Activated naive CD4-positive, alpha-beta T cell (primary cell): ENCODE measurements at places on chromosomes 7 and 10.

GRCh38 chr10:102837230-102837721 is at the start of gene CYP17A1:
TSS of gene CYP17A1 (minus strand) at chr10:102837413. CDS start at chr10:102837361, 52 bp downstream.
- DNase-seq = no peak

DNA sequence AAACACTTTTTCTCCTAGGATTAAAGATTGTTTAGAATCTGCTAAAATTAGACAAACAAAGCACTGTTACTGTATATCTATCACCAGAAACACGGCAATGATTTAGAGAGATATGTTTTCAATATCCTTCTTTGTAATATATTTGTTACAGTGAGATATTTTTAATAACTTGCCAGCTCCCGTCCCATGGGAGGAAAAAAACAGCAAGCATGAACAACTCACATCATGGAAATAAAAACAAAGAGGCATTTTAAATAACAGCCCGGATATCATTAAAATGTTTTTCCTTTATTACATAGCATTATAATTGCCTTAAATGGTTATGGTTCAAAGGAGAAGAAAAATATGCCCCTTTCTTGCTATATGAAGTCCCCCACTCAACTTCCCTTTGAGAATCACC is 272.1 kb downstream of the BMPER start:
- DNase-seq = no peak

GRCh38 chr7:42392826-42393225 is 155.8 kb upstream of the GLI3 start:
- no peak for DNase-seq

GRCh38 chr7:27703181-27703580 is 36.8 kb upstream of the TAX1BP1 start:
- no peak for DNase-seq

DNA sequence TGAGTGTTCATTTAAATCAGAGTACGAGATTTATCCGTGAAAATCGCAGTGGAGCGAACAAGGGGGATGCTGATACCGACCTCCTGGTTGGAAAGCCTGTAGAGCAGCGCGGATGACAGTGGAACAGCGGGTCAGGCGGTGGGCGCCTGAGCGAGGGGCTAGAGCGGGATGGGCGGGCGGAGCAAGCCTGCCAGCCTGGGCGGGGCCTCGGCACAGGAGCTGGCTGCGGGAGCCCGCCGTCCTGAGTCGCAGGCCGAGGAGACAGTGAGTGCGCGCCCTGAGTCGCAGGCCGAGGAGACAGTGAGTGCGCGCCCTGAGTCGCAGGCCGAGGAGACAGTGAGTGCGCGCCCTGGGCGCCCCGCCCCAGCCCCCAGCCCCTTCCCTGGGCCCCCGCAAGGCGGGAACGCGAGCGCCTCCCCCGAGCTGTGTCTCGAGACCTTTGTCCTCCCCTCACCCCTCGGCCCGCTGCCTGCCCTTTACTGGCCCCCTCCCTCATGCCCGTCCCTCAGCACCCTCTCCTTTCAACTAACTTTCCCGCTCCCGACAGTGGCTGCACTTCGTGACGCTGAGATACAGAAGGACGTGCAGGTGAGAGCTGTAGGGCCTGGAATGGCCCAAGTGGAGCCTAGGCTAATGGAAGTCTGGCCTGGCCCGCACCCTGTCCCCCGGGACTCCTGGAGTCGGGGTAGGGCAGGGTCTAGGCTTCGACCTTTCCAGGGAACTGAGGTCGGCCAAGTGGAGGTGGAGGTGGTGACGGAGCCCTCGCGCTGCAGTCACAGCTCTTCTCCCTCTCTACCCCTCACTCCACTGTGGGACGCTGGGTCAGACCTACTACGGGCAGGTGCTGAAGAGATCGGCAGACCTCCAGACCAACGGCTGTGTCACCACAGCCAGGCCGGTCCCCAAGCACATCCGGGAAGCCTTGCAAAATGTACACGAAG is at the start of gene AS3MT:
Gene AS3MT (plus strand): TSS at position 213 of the 941 bp plus-strand sequence. CDS start 123 bp downstream, at position 336.
- no peak for DNase-seq

GRCh38 chr10:132527339-132528063 is 10.1 kb upstream of the INPP5A start:
- DNase-seq = no peak

GRCh38 chr10:97543025-97543546 is 29.5 kb upstream of the ANKRD2 start:
- DNase-seq = no peak

DNA sequence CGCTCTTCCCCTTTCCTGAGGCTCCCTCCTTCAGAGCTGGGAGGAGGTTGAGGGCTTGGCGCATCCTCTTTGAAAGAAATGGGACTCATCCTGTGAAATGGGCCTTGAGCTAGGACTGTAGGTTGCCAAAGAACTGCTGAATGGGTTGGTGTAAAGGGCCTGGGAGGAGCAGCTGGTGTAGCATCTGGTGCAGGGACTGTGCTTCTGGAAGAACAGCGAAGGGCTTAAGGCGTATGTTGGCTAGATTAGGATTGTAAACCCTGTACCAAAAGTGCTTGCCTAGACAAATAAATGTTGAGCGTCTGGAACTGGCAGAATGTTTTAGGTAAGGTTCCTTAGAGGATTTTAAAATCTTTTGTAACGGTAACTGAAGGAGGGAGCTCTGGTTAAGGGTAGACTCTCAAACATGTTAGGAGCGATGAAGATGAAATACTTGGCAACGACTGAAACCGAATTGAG is 563 bp downstream of the STAM start:
- DNase-seq = no peak

DNA sequence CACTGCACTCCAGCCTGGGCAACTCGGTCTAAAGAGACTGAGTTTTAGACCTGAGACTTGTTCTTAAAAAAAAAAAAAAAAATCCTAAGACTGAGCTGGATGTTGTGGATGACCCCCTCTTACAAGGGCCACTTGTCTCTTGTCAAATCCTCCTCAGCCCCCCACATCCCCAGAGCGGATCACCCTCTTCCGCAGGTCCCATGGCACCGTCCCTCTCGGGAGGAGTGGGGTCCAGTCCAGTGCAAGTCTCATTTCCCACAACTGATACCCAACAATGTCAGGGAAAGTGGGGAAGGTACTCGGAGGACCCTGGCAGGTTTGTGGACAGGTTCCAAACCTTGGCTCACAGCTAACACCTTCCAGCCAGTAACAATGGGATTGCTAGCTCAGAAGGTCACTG is 100.3 kb downstream of the ELFN1 start:
- DNase-seq = no peak

- no peak for DNase-seq
These were observed 148.3 kb upstream of the PHYHIPL start for GRCh38 chr10:59027975-59028655.

GRCh38 chr10:122246830-122247520 is 24.1 kb upstream of the BTBD16 start:
- no peak for DNase-seq

GRCh38 chr7:43071604-43072003 is 40.8 kb upstream of the HECW1 start:
- DNase-seq = no peak

GRCh38 chr7:151236406-151236805 is 4.1 kb downstream of the CHPF2 start:
- no peak for DNase-seq

DNA sequence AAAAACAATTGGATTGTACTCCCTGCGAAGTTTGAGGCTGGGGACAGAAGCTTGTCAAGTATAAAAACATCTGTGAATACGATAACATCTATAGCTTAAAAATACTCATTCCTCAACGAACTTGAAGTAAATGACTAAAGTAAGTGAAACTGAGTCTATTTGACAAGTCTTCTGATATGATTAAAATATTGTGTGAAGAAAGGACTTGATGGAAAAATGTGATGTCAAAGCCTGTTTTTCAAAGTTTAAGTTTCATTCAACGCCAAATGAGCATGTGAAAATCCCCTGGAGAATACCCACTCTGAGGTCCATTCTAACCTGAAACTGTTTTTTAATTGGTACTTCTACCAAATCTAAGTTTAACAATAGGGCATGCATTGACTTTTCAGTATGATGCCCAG is 122.3 kb upstream of the MDFIC start:
- no peak for DNase-seq

DNA sequence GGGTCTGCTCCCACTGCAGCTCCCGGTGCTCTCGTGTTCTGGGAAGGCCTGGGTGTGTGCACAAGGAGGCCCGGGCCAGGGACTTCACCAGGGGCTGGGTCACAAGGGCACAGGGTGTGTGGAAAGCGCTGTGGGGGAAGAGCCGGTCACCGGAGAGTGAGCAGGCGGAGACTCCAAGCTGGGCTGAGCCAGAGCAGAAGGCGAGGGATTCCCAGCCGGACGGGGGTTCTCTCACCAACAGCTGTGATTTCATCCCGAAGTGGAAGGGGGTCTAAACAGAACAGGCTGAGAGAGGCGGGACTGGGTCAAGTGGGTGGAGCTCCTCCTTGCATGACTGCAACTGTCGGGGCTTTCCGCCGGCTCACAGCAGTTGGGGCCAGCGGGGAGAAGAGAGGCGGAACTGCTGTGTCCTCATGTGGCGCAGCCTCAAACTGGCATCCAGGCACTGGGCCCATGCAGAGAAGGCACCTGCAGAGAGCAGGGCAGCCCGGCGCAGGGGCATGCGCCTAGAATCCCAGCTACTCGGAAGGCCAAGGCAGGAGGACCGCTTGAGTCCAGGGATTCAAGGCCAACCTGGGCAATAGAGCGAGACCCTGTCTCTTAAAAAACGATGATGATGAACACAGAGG is 7.6 kb upstream of the ORAI2 start:
- peak; percentile 50 for DNase-seq

DNA sequence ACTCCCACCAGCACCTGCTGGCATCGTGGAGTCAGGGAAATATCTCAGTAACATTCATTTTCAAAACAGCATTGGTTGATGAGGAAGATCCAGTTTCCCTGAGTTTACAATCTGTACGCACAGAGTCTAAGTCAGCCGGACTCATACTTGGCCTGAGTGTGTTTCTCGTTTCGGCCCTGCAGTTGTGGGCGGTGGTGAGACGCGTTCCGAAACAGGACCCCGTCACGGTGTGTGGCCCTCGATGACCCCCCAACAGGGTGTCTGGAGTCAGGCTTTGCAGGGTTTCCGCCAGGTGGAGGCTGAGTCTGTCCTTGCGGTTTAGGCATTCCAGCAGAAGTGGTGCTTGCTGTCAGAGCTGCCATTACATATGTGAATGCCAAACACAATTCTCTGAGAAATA is 317.5 kb downstream of the DNAJB6 start:
- DNase-seq = no peak

DNA sequence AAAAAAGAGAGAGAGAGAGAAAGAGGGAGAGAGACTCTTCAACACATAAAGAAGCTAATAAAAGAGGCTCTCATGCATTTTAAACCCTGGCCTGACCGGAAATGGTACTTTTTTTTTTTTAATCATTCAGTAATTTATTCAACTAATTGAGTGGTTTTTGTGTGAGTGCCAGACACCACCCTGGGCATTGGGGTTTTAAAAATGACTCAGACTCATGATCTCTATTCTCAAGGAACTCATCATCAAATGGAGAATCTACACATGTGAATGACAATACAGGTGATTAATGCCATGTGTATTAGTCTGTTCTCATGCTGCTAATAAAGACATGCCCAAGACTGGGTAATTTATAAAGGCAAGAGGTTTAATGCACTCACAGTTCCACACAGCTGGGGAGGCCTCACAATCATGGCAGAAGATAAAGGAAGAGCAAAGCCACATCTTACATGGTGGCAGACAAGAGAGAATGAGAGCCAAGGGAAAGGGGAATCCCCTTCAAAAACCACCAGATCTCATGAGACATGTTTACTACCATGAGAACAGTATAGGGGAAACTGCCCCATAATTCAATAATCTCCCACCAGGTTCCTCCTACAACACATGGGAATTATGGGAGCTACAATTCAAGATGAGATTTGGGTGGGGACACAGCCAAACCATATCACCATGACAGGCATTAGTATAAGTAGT is 158.5 kb upstream of the AUTS2 start:
- DNase-seq = no peak

GRCh38 chr10:80410578-80411145 is 2.3 kb downstream of the PRXL2A start:
- no peak for DNase-seq

- no peak for DNase-seq
These were observed 165.7 kb upstream of the AHR start for GRCh38 chr7:17132726-17133125.

- no peak for DNase-seq
These were observed 82.6 kb downstream of the CACNB2 start for GRCh38 chr10:18222866-18223265.

DNA sequence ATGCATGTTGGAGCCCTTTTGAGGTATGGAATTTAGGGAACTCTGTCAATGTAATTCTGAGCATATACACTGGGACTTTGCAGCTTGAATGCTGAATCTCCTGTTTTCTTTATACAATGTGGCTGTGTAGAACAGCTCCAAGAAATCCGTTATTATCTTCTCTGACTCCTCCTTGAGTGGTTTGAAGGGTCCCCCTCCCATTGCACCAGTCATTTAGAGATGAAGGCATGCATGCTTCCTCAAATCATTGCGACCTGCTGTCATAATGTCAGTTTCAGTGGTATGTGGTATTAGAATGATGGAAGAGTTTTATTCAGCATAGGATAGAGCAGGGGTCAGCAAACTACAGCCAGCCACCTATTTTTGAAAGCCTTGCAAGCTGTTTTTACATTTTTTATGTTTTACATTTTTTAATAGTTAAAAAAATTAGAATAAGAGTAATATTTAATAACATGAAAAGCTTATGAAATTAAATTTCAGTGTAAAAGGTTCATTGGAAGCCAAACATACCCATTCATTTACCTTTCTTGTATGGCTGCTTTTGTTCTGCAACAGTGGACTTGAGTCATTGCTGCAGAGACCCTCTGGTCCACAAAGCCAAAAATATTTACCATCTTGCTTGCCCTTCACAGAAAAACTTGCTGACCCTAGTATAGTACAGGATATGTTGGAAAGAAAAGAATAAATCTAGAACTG is 8.1 kb downstream of the STK17A start:
- DNase-seq = no peak

DNA sequence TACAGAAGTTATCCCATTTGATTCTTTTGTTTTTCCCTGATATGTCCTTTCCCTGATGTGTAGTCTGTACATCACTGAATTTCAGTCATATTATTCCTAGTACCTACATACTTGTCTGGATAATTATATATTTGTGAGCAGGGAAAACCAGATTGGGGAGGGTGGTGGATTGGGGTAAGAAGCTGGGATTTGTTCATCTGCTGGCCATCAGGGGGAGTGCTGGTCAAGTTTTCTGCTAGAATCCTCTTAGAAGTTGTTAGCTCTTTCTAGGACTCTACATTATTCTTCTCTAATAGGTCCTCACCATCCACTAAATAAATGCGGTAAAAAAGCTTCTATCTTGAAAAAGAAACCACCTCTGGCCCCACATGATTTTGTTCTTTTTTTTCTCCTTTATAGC is 232.7 kb upstream of the TAC1 start:
- no peak for DNase-seq
